ENCODE measurements at places on chromosomes 12 and 14.
A peak's percentile ranks its signal among the peaks of the same experiment; 100 is the strongest.

- DNase-seq = no peak
These were observed 1024.9 kb downstream of the TMEM121 start for GRCh38 chr14:106551265-106551664.

- no peak for DNase-seq
These were observed 1.6 kb downstream of the BEGAIN start for GRCh38 chr14:100585448-100586152.

- no peak for DNase-seq
These were observed 55.7 kb upstream of the BCL11B start for GRCh38 chr14:99327458-99328250.

DNA sequence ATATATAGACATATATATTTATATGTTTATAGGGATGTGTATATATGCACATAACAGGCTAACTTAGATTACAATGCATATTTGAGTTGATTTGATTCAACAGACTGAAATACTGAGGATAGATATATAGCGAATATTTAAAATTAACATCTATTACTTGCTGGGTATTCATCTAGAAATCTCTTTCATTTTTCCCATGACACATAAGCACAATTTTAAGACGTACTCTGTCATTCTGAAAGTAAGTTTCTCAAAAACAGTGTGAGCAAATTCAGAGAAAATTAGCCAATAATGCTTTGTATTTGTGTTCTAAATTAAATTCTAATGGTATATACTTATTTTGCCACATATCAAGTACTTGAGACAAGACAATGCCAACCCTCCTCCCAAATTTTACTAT lies 907.5 kb upstream of the MDGA2 start:
- no peak for DNase-seq

DNA sequence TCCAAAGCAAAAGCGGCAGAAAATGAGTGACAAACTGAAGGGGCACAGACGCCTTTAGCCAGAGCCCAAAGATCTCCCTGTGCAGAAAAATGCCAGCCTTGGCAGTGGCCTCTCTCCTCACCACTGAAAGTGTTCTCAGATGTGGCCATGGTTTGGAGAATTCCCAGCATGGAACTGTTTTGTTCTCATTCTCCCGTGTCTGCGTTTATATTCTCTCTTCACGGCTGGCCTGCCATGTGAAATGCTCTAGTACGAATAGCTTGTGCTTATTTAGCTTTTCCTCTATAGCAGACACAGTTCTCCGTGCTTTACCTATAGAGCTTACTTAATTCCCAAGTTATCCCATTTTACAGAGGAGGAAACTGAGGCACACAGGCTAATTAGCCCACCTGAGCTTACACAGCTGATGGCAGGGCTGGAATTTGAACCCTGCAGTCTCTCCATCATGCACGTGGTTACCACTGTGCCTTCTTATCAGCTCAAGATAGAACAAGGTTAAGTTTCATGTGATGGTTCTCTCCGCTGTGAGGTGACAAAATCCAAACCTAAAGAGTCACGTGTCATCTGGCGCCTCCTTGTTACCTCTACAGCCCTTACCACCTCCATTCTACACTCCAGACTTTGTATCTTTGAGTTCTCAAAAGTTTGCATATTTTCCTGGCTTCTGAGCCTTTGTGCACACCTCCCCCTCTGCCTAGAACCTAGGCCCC lies 141.6 kb downstream of the GCH1 start:
- DNase-seq = no peak

GRCh38 chr12:14576896-14577295 lies 9.2 kb upstream of the PLBD1 start:
- no peak for DNase-seq

- peak; percentile 61 for DNase-seq
These were observed 13.1 kb downstream of the KRT83 start for GRCh38 chr12:52307836-52308805.

- no peak for DNase-seq
These were observed 4.3 kb upstream of the APOF start for GRCh38 chr12:56366948-56367347.

- no peak for DNase-seq
These were observed 139.1 kb downstream of the ZFP36L1 start for GRCh38 chr14:68653804-68654203.

Data from cerebellum (tissue), 4 donors.